ENCODE measurements at places on chromosomes 6 and 20.

GRCh38 chr20:43711098-43711654 is 15.6 kb downstream of the GTSF1L start:
- no peak for DNase-seq

GRCh38 chr6:137665342-137665934 is 171.2 kb upstream of the OLIG3 start:
- DNase-seq = no peak

GRCh38 chr6:104558746-104559145 is 301.0 kb downstream of the HACE1 start:
- no peak for DNase-seq

DNA sequence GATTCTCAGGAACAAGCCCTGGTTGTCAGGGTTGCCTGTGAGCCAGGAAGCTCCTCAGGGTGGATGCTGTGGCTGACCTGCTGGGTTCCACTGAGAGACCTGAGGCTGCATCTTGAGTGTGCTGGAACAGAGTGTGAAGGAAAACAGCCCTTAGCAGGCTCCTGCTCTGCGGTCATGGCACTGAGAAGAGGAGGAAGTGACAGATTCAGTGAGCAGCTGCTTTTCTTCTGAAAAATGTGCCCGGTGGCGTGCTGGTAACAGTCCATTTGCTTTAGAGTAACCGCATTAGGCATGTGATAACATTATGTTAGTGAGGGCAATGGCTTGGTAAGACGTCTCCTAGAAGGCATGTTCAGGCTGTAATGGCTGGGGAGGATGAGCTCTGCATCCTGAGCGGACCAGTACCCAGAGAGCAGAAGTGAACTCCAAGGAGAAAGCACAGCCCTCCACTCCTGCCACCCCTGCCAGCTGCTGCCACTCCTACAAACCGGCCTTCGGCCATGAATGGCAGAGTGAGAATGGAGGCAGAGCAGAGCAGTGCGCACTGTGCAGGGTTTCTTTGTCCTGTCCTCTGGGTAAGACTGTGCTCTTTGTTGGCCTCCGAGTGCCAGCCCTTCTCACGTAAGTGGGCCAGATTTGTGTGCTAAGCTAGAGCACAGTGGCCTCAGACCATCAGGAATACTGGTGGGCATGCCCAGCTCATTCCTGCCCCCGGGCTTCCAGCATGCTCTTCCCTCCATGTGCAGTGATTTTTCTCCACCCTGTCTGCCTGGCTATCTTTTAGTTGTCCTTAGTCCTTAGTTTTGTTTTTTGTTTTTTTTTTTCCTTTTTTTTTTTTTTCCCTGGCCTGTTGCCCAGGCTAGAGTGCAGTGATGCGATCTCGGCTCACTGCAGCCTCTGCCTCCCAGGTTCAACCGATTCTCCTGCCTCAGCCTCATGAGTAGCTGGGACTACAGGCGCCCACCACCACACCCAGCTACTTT is 98.1 kb upstream of the VSTM2L start:
- DNase-seq = peak; percentile 29

- no peak for DNase-seq
Observed at GRCh38 chr6:38178584-38178886, 359.0 kb downstream of the ZFAND3 start.

DNA sequence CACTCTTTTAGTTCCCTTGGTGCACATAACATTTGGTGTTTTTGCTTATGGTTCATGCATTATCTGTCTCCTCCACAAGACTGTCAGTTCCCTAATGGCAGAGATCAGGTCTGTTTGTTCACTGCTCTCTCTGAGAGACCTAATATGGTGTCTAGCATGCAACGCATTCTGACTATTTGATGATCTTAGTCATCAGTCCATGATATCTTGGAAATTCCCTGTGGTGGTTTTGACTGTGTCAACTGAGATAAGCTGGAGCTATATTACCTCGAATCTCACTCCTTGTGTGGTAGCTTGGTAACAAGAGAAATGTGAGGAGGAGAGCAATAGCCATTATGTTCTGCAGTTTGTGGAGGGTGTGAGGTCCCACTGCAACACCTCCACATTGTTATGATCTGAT is 229.8 kb downstream of the FRK start:
- no peak for DNase-seq

DNA sequence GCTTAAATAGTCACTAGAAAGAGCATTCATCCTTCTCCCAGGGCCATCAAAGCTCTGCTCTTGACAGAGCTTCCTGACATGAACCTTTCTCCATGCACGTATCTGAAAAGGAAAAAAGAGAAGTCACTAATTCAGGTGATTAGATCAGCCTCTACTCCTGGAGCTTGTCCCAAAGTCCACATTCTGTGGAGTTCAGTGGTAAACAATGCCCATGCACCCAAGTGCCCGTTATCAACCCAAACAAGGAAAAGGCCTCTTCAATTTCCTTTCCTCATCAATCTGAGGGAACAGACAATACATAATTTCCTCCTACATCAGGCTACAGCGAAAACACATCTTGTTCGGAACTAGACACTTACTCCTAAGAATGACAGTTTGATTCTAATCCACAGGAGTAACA is 129.2 kb upstream of the PCSK2 start:
- DNase-seq = no peak
